GOT3 (cell line): ENCODE measurements at places on chromosomes 7 and 10.

- DNase-seq, result no peak
Observed at GRCh38 chr10:662223-662605, 27.3 kb downstream of the DIP2C start.

GRCh38 chr7:38524786-38525185 is 106.4 kb downstream of the AMPH start:
- DNase-seq, result no peak

- no peak for DNase-seq
Observed at GRCh38 chr10:1858048-1858447, 120.7 kb upstream of the ADARB2 start.

DNA sequence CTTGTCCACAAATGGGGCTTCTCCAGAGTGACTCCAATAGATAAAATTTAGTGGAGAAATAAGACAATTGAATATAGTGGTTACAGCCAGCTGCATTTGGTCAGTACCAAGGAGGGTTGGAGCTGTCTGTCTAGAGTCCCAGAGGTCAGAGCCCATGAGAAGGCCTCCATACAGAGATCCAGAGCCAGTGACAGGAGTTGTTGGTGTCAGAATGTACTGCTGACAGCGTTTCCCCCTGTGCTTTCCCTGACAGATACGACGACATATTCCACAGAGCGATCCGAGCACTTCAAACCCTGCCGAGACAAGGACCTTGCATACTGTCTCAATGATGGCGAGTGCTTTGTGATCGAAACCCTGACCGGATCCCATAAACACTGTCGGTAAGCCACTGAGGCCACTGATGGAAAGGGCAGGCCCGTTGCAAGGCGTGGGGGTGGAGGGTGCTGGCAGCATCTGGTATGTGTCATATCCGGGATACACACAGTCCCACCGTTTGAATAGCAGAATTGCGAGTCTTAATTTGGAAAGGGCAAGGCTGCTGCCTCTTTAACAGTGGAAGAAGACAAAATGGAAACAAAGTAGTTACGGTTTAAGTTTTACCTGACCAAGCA is 483.6 kb downstream of the NRG3 start:
- DNase-seq, result no peak

DNA sequence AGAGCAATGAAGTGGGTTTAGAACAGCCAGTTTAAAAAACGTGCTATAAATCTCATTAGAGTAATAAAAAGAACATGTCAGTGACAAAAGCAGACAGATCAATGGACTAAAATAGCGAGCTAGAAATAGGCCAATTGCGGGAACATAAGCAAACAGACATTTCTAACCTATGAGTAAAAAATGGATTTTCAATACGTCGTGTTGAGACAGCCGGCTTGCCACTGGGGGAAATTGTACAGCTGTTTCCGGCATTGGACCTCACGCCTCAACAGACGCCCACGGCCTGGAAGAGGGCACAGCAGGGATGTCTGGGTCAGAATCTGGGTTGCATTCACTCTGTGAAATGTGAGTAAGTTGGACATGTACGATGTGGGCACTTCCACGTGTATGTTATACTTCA is 92.9 kb downstream of the SVOPL start:
- no peak for DNase-seq

- DNase-seq, result no peak
Observed at GRCh38 chr10:70650718-70651117, 21.6 kb upstream of the ADAMTS14 start.

DNA sequence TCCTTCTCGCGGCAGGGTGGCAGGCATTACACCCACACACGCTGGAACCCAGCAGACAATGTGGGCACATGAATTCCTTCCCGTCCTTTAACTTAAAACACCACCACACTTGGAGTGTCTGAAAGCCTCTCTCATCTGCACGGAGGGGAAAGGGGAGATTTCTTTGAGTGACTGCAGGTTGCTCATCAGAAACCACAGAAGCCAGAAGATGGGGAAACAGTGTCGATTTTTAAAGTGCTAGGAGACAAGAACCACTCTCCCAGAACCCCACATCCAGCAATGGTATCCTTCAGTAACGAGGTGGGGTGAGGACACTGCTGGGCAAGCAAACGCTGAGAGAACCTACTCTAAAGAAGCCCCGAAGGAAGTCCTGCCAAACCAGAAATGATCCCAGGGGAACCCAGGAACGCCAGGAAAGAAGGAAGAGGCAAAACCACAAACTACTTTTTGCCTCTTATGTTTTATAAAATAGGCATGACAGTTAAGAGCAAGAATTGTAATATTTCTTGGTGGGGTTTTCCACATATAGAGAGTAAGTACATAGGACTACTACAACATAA is 254.3 kb downstream of the ELFN1 start:
- no peak for DNase-seq

- DNase-seq, result no peak
Observed at GRCh38 chr10:116756277-116756676, 13.9 kb upstream of the HSPA12A start.

DNA sequence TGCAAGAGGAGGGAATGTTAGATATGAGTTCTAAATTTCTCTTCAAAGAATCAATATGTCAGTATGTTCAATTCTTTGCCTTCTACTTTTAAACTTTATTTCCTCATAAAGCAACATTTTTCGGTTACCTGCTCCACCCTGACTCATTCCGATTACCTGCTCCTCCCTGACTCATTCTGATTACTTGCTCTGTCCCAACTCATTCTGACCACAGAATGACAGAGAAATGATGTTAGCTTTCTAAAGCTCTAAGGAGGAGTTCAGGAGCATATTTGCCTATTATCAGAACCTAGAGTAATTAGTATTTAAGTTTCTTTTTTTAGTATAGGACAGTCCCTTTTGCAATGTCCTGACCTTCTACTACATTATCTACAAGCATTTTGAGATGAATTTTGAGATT is 24.5 kb upstream of the PPP1R9A start:
- DNase-seq, result no peak

- DNase-seq, result no peak
Observed at GRCh38 chr7:6250364-6250833, 22.0 kb downstream of the CYTH3 start.

GRCh38 chr10:116538456-116538855 is 7.3 kb upstream of the PNLIP start:
- no peak for DNase-seq

DNA sequence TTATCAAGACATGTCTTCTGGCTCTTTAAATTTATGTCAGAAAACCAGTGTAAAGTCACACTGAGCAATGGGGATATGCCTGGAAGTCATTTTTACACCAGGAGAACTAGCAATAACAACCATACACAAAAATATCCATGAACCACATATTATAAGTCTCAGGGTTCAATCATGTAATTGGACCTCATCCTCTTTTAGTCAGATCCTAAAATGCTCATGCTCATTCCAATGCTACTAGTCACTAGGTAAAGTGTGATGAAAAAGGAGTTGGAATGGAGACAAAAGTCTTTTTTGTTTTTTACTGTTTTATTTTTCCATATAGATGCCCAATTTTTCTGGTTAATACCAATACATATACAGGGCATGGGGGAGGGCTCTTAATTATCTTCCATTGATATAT is 306.1 kb downstream of the DGKB start:
- no peak for DNase-seq

- no peak for DNase-seq
Observed at GRCh38 chr10:51000164-51000563, 74.1 kb upstream of the PRKG1 start.

GRCh38 chr10:78448470-78448869 is 414.8 kb downstream of the RPS24 start:
- DNase-seq, result no peak

DNA sequence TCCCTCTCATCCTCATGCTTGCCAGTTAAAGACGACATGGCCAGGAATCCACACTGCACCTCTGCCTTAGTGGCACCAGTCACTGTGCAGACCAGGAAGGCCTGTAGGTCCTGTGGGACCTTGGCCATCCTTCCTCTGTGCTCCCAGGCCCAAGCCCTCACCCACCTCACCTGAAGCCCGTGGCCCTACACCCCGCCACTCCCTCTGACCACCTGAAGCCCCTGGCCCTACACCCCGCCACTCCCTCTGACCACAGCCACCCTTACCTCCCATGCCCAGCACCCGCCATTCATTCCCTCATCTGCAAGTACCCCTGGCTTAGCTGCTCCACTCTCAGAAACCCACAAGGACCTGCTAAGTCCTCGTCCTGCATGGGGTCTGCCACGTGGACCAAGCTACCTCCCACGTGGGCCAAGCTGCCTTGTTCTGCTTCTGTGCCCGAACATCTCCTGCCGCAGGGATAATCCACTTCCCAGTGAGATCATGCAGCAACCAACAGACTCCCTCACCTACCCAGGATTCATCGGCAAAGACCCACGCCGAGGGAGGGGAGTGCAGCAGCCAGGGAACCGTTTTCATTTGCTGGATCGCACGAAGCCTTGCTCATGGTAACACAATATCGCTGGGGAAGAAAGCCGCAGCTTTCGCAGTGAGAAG is 151.2 kb downstream of the TCERG1L start:
- no peak for DNase-seq

DNA sequence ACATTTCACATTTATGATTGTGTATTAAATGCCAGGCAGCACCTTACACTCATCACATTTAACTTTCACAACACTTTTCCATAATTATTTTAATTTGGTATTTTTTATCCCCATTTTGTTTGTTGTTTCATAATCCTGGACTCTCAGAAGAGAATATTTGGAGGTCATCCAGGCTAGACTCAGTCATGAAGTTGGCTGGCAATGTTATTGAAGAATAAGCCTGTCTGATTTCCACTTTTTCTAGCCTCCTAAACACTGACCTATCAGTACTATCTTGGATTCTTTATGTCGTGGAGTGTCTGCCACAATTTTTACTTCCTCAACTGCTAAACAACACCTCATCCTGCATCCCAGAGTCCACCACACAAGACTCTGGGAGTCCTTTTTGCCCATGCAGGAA is 372.3 kb upstream of the NRP1 start:
- DNase-seq, result no peak

DNA sequence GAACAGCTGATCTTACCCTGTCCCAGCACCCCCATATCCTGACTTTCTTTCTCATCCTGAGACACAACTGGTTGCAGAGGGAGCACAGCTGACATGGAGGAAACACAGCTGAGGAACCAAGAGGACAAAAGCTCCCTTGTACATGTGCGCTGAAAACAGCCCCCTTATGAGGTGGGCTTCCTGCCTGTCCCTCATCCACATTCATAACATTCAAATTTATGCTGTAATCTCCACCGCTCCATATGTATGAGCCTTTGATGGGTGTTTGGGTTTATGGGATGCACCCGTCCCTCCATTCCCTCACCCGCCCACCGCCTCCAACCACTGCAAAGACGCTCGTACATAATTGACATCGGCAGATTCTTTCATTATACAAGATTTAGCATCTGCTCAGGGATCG is 49.6 kb upstream of the BTRC start:
- no peak for DNase-seq

DNA sequence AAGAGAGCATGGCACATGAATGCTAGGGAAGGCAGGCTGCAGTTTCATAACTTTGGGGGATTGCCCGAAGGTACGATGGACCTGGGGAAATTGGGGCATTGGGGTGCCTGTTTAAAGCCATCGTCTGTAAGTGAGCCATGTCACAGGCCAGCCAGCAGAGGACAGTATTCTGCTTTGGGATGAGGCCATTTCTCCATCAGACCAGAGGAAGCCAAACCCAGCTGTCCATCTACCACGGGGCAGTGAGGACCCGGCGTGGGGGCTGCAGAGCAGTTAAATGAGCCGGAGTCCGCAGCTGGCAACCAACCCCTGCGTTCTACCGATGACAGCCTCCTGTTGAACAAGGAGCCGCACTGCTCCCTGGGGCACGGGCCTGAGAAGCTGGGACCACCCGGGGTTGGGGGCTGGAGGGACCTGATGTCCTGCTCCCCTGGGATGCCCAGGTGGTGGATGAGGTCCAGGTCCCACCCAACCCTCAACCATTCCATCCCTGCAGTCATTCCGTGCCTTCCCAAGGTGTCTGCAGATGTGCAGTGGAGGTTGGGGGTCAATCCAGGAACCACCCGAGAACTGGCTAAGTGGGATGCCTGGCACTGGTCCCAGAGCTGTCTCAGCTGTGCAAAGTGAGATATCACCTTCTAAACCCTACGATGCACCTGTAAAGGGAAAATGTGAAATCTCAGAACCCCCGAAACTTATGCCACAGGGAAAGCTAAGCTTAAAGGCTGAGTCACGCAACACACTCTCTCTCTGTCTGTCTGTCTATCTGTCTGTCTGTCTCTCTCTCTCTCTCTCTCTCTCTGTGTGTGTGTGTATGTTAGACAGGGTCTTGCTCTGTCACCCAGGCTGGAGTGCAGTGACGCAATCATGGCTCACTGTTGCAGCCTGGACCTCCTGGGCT is 12.1 kb upstream of the RHBDD2 start:
- no peak for DNase-seq

DNA sequence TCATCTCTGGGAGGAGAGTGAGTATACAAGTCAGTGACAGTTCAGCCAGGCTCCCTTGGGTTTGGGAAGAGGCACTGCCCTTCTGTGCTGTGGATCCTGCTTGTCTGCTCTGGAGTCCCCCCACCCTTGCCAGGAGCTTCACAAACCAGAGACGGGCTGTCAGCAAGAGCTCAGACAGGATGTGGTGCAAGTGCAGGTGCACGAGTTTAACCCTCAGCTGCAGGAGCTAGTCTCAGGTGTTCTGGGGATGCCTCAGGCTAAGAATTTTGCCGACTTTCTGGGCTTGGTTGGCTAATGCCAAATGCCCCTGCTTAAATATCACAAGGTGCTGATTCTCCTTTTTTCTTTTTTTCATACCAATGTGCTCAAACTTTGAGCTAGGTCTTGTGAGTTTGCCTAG is 22.3 kb downstream of the ZNF783 start:
- DNase-seq, result no peak

DNA sequence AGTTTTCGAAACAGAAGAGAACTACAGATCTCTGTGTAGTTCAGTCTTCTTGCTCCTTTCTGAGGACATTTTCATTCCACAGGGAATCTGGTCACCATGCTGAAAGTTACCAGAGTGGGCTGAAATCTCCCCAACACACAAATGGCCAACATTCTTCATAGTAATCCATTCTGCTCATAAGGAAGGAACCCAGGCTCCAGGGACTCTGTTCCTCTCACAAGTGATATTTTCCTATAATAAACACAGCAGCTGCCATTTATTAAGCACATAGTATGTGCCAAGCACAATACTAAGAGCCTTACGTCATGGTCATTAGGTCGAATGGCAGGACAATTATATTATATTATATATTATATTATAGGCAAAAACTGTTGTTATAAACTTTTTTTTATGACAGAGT is 109.8 kb downstream of the RAB11FIP2 start:
- no peak for DNase-seq

DNA sequence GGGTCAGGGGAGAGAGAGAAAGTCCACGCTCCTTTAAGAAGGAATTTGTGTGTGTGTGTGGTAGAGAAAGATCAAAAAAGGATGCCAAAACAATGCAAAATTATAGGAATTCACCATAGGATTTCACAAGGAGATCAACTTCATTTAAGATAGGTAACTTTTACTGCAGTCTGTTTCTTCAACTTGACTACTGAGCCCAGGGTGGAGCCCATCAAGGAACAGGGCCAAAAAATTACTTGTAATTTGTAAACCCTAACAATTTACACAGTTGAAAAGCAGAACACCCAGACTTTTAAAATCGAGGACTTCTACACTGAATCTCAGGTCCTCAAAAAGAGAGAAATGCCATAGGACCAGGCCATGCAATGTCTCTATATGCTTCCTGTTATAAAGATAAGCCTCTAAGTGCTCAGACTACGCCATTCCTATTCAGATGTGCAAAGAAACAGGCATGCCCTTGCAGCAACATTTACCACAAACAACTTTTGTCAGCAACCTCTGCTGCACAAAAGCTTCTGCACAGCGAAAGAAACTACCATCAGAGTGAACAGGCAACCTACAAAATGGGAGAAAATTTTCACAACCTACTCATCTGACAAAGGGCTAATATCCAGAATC is 10.6 kb upstream of the GIMAP4 start:
- no peak for DNase-seq
